NCI-H1105 treated with DMSO at 0.1 percent for 48 hours (cell line): ENCODE measurements at places on chromosomes 1 and 21.
A peak's percentile ranks its signal among the peaks of the same experiment; 100 is the strongest.

GRCh38 chr1:169090900-169091311 is 15.6 kb upstream of the ATP1B1 start:
- DNase-seq, result no peak

GRCh38 chr1:228073857-228074545 is 8.5 kb upstream of the ARF1 start:
- peak; percentile 25 for DNase-seq

DNA sequence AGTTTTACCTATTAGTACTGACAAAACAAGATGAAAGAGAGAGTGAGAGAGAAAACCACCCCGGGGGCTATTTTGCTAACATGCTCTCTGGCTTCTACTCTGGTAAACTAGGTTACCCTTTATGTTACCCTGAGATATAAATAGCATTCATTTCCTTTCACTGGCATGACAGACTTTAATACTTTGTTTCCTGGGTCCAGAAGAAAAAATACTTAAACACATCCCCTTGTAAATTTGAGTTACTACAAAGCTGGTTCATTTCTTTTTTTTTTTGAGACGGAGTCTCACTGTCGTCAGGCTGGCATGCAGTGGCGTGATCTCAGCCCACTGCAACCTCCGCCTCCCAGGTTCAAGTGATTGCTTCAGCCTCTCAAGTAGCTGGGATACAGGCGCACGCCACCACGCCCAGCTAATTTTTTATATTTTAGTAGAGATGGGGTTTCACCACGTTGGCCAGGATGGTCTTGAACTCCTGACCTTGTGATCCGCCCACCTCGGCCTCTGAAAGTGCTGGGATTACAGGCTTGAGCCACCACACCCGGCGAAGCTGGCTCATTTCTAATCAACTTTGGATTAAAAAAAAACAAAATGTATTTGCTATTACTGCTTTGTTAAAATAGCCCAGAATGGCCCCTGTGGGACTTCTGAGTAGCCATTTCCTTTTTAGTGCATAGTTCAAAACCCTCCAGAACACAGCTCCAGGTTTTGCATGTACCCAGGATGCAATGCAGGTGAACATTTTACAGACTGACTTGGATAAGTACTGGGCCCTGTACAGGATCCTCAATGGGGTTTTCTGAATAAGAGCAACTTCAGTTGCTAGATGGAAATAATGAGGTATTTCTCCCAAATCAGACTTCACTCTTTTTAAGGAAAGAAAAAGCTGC is 20.6 kb downstream of the INPP5B start:
- DNase-seq, result no peak

DNA sequence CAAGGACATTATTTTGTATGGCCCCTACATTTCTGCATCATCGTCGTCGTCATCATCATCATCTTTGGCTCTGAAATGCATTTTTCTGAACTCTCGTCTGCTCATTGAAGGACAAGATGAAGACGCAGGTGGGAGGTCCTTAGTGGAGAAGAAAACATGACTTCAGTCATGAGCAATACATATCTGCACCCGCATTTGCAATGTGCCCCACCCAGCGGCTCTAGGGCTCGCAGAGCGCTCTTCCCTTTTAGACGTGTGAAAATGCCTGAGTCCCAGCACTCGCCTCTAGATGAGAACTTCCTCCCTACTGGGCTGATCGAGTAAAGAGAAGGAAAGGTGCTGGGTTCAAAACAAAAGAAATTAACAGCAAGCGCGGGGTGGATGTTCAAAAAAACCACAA is 10.1 kb downstream of the C1orf174 start:
- DNase-seq, result no peak

GRCh38 chr1:184739070-184739469 is 15.6 kb downstream of the EDEM3 start:
- DNase-seq, result no peak

- no peak for DNase-seq
Observed at GRCh38 chr1:33273406-33273805, 17.1 kb downstream of the ZNF362 start.

GRCh38 chr1:213552045-213552444 is 435.7 kb upstream of the PROX1 start:
- no peak for DNase-seq

DNA sequence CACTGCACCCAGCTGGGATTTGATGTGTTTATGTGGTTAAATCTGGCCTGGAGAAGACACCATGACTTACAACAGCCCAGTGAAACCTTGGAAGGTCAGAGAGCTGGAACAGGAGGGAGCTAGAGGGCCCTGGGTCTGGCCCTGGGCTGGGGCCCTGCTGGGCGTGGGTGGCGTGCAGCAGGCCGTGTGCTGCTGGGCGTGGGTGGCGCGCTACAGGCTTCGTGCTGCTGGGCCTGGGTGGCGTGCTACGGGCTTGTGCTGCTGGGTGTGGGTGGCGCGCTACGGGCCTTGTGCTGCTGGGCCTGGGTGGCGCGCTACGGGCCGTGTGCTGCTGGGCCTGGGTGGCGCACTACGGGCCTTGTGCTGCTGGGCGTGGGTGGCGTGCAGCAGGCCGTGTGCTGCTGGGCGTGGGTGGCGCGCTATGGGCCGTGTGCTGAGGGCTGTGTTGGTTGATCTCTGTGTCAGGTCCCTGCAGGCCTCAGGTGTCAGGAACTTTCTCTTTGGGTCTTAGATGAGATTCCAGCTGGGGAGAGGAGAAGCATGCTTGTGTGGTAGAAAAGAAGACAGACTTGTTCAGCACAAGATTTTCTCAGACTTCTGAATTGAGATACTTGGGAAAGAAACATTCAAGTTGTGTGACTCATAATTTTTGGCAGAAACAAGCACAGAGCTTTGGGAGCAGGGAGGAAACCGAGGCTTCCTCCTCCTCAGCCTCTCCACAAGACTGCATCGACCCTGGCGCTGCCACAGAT is 66.0 kb downstream of the COL18A1 start:
- DNase-seq, result no peak

DNA sequence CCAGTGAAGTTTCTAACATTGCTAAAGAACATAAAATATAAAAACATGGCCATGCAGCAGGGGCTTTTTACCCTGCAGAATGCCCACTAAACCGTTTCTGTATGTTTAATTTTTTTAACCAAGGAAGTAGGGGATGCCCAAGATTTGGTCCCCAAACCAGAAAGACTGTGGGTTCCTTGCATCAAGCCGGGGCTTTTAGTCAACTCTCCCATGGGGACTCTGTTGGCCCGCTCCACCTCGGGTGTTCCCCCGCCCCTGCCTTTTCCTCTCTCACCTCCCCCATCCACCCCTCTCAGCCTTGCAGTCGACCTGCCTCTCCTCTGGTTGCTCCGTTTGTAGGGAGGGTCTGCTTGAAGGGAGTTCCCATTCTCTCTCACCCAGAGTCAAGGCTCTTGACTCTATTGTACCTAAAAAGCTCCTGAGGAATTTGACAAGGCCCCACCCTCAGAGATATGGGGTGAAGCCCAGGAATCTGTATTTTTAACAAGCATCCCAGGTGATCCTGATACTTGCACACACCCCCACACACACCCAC is 117.5 kb downstream of the TOMM20 start:
- DNase-seq, result no peak

- DNase-seq, result no peak
Observed at GRCh38 chr1:175968486-175969172, 225.2 kb upstream of the TNR start.

GRCh38 chr1:181018901-181019681 is 3.6 kb downstream of the STX6 start:
- DNase-seq, result no peak

GRCh38 chr1:221035662-221036153 is 156.5 kb downstream of the HLX start:
- no peak for DNase-seq

DNA sequence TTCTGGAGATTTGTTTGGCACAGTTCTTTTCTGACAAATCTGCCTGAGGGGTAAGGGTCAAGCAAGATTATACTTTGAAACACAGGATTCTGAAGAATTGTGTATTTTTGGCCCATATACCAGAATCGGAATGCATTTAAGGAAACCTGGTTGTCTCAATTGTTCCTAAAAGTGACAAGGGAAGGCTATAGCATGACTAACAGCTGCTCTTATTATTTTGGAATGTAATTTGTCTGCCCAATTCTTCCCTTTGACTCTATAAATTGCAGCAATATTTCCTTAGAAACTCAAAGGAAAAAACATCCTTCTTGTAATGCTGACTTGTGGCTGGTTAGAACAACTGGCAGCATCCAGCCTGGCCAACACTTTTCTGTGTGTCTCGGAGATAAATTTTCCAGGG is 15.8 kb upstream of the VCAM1 start:
- no peak for DNase-seq

DNA sequence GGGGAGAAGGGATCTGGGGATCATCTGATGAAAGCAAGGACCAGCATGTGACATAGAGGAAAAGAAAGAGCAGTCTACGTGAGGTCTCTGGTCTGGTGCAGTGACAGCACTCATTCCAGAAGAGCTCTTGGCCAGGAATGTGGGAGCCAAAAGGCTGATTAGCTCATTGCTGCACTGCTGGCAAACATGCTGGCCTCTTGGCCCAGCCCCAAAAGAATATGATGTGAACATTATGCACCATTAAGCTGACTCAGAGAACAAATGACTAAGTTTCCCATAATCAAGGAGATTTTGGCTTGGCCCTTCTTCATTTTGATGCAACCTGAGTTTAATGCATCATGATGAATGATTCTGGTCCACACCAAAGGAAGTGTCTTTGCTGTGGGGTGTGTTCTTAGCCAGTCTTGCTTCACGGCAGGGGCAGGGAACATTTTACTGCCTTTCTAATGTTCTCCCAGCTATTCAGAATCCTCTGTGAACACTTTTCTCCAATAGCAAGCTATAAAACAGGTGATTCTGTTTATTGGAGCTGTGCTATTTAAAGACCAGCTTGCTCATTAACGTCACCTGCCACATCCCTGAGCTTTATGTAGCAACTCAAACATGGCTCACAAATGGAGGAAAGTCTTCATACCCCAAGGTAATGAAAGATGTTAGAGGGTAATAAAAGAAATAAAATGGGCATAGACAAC is 55.1 kb downstream of the PCBP3 start:
- DNase-seq, result peak; percentile 30

- DNase-seq, result peak; percentile 71
Observed at GRCh38 chr21:38343691-38344090, 86.9 kb downstream of the KCNJ15 start.

DNA sequence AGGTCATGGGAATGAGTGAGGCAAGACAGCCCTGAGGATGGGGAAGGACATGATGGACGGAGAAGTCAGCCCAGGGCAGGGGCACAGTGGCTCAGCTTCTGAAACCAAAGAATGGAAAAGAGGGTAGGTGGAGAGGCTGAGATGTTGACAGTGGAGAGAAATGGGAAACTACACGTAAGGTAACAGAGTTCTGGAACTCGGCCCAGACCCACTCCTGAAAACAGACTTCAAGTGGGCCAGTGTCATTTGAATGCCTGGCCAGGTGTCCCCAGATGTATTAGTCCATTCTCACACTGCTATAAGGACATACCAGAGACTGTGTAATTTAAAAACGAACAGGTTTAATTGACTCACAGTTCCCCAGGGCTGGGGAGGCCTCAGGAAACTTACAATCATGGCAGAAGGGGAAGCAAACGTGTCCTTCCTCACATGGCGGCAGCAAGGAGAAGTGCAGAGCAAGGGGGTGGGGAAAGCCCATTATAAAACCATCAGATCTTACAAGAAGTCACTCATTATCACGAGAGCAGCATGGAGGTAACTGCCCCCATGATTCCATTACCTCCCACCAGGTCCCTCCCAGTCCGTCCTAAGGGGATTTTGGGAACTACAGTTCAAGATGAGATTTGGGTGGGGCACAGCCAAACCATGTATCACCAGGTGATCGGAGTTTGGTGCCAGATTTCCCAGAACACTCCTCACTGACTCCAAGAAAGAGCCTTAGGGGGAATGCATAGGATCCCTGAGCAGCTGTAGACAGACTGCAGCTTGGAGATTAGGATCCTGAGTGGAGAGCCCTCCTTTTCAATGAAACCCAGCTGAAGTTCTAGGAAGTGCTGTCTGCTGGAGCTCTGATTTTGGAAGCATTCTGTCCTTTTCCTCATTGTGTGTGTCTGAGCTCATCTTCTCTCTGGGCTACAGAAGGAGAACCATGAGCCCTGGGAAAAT is 40.3 kb downstream of the FHAD1 start:
- no peak for DNase-seq

DNA sequence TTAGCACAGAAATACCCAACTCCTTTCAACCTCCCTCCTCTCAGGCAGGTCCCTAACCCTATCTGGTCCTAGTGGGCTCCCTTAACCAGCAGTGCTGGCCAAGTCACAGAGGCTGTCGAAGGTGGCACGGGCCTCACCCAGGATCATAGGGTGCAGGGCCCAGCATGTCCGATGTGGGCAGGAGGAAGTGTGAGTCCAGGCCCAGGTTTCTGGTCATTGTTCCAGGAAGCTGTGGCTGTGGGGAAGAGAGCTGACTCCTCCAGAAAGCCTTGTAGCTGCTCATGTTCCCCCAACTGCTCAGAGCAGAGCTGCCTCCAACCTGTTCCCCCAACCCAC is 2.4 kb downstream of the CCDC17 start:
- no peak for DNase-seq

DNA sequence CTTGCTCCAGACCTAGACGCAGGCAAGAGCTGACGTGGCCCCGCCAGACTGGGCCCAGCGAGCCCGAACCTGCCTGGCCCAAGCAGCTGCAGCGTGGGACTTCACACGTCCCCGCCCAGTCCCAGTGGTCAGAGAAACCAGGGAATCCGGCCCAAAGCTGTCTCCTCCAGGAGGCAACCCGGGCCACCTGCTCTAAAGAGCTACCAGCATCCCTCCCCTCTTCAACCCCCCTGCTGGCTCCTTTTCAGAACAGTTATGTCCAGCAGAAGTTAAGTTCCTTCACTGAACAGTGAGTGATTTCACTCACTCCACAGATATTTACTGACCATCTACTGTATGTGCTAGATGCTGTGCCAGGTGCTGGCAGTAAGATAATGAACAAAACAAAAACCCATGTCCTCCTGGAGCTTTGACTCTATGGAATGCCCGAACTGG is 2.1 kb upstream of the EFNA1 start:
- DNase-seq, result no peak

DNA sequence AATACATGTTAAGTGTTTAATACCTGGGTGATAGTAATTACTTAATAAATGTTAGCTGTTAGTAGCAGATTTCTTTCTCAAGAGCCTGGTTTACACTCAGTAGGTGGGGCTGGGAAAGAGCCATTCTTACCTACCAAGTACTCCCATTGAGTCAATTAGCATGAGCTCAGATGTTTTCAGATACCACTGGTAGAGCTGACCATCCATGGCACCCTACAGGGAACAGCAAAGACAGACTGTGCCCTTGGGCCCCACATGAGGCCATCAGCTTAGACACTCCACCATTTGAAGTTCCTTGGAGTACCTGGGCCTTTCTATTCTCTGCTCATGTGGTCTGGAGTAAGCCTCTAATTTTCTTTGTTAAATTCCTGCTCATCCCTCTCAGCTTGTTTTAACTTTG is 179.3 kb downstream of the CACNA1E start:
- DNase-seq, result no peak

- no peak for DNase-seq
Observed at GRCh38 chr1:159908031-159908940, 8.3 kb upstream of the CFAP45 start.

DNA sequence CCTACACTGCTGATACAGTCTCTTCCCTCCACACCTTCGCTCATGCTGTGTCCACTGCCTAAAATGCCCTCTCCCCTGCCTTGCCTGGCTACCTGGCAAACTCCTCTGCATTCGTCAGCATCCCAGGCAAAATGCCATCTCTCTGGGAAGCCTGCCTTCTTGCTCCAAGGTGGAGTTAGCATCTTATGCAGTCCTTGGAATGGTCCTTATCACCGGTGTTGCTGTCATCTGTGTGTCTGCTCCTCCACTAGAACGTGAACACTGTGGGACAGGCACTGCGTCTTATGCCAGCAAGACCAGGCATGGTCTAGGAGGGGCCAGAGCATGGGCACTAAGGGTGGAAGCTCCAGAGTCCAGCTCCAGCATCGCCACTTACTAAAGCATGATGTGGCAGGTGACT is 211.8 kb downstream of the MATN1 start:
- DNase-seq, result no peak

- no peak for DNase-seq
Observed at GRCh38 chr1:155466996-155467395, 95.6 kb downstream of the ASH1L start.
